ENCODE measurements at places on chromosomes 3 and 15.

DNA sequence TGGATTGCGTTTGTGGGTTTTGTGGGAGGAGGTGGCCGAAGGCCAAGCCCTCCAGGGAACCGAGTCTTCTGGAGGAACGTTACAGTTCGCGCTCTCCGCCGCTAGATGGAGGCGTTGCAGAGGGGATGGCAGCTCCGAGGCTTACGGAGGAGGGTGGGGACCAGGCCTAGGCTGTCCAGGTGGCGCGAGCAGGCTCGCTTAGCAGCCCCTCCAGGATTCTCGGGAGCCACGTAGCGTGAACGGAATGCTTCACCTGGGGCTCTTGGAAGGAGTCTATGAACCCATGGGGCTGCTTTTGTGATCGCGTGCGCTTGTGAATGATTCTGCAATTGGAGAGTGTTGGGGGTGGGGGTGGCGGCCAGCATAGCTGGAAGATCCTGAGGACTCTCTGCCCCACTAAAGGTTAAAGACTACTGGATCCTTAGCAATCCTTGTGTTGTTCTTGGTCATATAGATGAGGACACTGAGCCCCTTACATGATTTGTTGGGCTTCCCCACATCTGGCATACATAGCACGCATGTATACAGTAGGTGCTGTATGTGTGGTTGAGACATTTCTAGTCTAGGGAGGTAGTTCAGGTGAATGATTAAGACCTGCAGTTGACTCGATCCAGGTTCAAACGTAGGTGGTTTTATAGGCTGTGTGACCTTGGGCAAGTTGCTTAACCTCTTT is 25.7 kb downstream of the FAM3D start:
- DNase-seq: peak; percentile 63

DNA sequence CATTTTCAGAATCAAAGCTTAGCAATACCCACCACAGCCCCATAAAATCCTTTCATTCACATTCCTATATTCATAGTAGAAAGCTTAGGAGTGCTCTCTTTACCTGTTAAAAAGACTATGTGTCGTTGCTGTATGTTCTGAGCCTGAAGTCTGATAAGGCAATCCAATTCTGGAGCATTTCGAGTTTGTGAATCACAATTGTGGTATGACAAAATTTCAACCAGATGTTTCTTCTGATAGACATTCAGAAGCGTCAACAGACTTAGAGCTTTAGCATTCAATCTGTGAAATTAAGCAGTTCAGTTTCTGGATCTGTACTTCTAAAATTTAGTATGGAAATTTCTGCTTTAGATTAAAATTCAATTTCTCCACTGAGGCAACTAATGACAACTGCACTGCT is 58.3 kb downstream of the TASOR start:
- DNase-seq: no peak

DNA sequence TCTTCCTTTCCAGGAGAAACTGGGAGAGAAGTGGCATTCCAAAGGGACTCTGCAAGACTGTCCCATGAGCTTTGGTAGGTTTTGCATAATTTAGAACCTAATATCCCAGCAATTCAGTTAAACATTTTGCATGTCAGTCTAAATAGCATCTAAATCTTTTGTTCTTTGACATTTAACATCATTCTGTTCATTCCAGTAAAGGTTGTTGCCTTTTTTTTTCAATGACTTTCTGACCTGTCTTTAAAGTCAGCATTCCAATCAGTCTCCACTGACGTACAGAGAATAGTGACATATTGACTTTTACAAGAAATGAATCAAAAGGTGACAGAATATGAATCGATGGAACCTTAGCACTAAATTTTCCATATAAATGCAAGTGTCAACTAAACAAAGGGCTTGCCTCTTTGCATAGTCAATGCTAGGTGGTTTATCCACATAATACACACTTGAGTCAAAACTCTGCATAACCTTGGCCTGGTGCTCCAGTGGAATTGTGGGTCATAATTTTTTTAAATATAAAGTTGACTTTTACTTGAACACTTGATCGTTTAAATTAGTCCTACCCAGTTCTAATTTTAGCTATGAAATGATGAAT is 370.1 kb downstream of the CNTN6 start:
- no peak for DNase-seq

DNA sequence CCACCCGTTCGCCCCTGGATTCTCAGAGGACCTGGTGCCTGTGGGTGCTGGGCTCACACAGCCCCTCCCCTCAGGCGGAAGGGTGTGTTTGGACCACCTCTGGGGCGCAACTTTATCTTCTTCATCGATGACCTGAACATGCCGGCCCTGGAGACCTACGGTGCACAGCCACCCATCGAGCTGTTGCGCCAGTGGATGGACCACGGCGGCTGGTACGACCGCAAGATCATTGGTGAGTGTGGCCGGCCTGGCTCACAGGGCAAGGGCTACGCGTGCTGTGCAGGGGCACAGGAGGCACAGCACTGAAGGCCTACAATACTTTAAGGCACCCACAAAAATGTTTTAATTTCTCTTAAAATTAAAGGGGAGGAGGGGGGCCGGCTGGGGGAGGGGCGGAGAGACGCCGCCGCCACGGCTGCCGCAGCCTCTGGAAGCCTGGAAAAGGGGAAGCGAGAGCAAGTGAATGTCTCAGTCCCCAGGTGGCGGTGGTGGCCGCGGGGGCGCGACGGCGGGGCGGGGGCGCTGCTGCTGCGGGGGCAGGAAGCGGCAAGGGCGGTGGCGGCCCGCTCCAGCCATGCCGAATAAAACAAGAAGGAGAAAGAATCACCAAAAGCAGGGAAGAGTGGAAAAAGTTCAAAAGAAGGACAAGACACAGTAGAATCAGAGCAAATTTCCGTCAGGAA is 56.8 kb downstream of the DNAH1 start:
- no peak for DNase-seq

GRCh38 chr3:9666704-9667445 is 17.6 kb downstream of the MTMR14 start:
- DNase-seq: no peak

GRCh38 chr15:39167164-39168058 is 413.5 kb upstream of the THBS1 start:
- no peak for DNase-seq

GRCh38 chr15:39976291-39977274 is 42.7 kb downstream of the EIF2AK4 start:
- DNase-seq: peak; percentile 80

DNA sequence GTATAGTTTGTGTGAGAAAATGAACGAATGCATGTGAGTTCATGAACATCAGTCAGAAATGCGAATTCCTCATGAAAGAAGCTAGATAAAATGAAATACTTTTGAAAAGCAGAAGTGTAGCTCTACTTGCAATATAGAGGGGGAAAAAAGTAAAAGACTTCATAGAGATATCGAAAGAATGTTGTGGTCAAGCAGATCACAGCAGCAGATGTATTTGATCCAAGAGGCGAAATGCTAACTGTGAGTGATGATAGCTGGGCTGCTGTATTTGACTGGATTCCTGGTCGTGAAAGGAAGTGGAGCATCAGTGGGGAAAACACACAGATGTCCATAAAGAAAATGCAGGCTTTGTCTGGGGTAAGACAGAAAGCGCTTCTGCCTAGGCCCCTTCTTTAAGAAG is 112.4 kb downstream of the ADAMTSL3 start:
- no peak for DNase-seq

- DNase-seq: no peak
Measured at GRCh38 chr15:70935631-70936030, 43.0 kb downstream of the LRRC49 start.

GRCh38 chr15:40563426-40563825 is 1.4 kb downstream of the CCDC32 start:
- DNase-seq: no peak

- no peak for DNase-seq
Measured at GRCh38 chr3:24340966-24341365, 153.7 kb downstream of the THRB start.

- DNase-seq: no peak
Measured at GRCh38 chr3:80263260-80263659, 495.5 kb upstream of the ROBO1 start.

DNA sequence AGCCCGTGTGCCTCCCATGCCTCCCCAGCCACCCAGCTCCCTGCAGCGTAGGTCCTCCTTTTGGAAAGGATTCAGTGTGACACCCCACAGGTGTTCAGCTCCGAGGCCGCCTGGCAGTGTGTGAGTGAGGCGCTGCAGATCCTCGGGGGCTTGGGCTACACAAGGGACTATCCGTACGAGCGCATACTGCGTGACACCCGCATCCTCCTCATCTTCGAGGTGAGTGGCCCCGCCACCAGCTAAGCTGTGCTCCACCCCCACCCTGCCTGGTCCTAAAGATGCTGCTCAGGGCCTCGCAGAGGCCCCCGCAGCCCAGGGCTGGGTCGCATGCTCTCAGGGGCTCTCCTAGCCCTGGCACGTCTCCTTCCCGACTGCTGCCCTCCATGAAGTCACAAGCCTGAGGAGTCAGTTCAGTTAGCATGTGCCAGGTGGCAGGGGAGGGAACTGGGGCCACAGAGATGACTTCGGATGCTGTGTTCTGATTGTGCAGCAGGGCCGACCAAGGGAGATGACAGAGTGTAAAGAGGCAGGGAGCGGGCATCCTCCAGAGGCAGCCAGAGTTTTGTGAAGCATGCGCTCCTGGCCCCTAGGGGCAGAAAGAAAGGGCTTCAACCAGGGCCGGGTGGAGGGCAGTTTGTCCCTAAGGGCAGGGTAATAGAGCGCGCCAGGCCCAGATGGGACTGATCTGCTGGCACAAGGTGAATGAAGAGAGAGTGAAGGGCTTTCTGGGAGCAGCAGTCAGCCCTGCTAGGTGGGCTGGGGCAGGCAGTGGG is 26.8 kb downstream of the ACAD9 start:
- no peak for DNase-seq

DNA sequence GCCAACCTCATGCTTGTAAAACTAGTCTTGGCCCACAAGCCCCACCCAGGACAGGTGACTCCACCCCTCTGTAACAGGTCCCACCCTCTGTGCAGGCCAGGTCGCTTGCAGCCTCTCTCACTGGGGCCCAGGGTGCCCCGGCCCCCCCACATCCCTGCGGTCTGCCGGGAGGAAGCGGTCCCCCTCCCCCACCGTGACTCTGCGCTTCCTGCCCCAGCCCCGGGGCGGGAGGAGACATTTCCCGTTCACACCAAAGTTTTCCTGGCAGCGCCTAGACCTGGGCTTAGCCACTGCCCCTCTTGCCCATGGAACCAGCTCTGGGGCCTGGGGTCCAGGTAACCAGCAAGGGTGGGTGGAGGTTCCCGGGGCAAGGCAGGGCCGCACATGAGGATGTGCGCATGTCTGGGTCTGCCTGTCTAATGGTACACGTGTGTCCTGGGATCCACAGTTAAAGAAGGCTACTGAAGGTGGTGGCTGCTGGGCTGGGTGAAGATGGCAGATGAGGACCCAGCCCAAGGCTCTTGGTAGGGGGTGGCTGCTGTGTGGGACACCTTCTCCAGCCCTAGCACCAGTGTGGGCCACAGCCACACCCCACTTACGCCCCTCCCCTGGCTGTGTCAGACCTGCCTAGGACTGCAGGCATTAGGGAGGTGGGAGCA is 8.4 kb downstream of the NBEAL2 start:
- DNase-seq: peak; percentile 75

DNA sequence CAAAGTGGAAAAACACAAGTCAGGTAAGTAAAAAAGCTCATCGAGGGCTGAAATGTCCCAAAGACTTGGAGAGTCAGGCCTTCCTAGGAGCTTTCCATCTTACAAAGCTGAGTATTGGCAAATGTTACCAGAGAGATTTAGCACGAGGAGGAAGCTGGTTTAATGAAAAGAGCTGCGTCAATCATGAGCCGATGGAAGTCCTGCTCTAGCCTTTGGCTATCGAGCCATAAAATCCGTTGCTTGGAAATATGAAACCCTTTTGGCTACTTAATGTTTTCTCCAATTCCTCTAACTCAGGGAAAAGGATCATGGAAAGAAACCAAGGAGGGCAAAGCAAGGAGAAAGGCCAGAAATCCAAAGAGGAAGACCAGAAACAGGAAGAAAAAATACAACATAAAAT is 1074.6 kb downstream of the FHIT start:
- DNase-seq: no peak

DNA sequence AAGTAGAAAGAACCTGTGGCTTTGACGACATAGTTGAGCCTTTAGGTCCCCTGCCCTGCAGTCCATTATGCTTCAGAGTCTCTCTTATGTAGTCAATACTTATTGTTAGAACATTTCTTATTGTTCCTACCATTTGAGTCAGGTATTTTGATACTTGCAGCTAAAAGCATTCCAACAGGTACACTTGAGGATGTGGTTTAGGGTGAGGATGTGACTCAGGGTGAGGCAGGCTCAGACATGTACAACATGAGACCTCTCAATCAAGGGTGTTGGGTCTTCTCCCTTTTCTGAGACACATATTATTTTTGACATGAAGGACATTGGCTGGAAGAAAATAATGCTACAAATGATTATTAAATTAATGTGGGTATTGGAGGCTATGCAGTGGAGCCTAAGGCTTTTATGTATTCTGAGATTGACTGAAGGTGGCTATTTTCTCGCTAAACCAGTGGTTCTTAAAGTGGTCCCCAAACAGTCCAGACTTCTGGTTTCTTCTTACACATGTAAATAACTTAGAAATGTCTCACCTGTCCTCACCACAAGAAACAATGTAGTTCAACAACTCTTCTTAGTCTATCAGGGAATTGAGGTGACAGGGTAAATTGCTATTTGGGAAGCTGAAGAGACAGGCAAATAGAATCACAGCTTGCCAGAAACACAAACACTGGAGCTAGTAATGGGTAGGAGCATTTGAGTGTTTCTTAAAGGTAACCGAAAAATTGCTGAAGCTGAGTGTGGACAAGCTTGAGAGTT is 135.5 kb upstream of the ZPLD1 start:
- no peak for DNase-seq

GRCh38 chr15:45728641-45729040 is 93.8 kb downstream of the SQOR start:
- DNase-seq: no peak

GRCh38 chr3:183044547-183045229 is 54.6 kb downstream of the MCCC1 start:
- no peak for DNase-seq

GRCh38 chr3:31980530-31981205 is 394 bp downstream of the OSBPL10 start:
- DNase-seq: peak; percentile 32

DNA sequence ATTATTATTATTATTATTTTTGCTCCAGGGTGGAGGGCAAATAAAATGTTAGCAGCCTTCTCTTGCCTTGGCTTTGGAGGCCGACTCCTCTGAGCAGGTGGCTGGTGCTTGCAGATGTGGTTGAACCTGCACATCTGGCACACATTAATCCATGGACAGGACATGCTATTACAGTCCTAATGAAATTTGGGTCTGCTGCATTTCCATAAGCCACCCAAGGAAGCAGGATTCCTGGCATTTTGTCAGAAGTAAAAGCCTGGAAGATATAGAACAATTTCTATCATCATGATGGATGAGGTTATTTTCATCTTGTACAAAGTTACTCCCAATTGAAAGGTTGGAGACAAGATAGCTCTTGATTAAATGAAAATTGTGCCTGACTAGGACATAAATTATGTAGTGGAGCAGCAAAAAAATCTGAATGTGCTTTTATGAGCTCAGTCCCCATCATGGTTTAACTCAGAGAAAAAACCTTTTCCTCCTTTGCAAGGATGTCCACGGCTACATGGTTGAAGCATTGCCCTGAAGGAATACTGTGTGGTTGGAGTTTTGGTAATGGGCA is 130.9 kb upstream of the RGMA start:
- DNase-seq: no peak

GRCh38 chr3:36907911-36908646 is 36.8 kb downstream of the TRANK1 start:
- DNase-seq: peak; percentile 48

- DNase-seq: no peak
Measured at GRCh38 chr3:87426918-87427317, 150.5 kb upstream of the POU1F1 start.

GRCh38 chr3:107545680-107546120 is 22.9 kb downstream of the BBX start:
- no peak for DNase-seq

Data from heart left ventricle (tissue), 16 donors.